ENCODE measurements at places on chromosomes 5 and 9.
A peak's percentile ranks its signal among the peaks of the same experiment; 100 is the strongest.

DNA sequence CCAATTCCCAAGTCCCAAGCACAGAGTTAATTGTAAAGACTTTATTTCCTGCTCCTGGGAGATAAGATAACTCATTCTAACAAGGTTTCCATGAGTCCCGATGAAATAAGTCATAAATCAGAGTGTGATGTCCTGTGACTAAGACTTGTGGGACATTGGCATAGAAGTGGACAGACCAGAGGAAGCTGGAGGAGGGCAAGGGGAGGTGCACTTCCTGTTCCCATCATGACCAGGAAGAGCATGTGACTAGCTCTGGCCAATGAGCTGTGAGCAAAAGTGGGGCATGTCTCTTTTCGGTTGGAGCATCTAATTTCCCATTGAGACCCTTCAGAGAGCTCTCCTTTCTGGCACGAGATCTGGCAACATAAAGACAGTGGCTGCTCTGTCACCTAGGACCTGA lies 100.4 kb downstream of the ZNF354C start:
- no peak for DNase-seq

DNA sequence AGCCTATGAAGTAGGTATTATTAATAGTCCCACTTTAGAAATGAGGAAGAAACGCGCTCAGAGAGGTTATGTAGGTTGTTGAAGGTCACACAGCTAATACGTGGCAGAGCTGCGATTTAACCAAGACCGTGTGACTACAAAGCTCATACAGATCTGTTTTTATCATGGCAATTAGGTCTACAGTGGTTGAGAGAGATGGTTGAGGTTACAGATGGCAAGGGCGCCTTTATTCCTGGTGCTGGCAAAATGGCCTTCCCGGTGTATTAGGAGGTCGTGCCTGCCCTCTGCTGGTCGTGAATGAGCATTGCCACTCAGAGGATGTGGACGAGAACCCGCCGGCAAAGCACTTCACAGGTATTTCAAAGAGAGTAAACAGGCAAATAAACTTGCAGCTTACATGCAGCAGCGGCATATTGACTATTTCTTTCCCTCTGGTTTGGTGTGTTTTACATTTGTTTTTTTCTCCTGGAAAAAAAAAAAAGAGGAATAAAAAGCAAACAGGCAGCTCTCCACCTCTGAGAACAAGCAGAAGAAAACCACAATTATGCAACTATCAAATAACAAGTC lies 65.3 kb upstream of the EGFLAM start:
- DNase-seq, result peak; percentile 47

DNA sequence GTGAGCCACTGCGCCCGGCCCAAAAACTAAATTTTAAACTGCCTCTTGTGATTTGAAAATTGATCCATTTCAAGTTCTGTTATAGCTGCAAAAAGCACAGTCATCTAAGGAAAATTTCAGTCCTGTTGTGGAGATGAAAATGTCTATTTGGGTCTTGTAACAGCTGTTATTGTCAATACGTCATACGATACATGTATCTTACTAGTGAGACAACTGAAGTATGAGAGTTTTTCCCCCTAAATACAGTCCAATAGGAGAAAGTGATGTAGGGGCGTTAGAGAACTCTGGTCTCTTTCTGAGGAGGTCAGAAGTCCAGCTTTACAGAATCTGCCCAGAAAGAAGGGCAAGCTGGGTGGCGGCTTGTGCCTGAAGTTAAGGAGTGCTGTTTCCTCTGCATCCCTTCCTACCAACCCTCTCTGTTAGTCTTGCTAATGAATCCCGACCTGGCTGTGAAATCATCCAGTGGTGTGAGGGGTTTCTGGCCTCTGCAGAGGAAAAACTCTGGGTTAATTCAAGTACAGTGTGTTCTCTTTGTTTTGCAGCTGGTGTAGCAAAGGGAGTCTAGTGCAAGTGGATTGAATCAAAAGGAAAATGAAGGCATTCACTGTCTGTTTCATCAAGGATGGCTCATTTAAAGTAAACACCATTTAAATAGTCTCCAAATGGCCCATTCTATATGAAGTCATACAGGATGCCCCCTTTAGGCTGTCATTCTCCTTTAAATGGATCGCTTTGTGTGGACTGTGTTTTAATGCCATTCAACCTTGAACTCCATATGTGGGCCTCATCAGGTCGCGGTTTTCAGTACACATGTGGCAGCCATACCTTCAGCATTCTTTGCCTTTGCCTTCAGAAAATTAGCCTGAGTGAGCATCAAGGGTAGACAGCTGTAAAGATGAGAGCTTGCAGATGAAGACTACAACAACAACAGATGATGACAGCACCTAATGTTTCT lies 59.0 kb downstream of the AOPEP start:
- no peak for DNase-seq

- DNase-seq, result no peak
Observed at GRCh38 chr9:34197756-34198711, 19.2 kb downstream of the UBAP1 start.

GRCh38 chr9:136013116-136013515 lies 51.9 kb upstream of the UBAC1 start:
- no peak for DNase-seq

DNA sequence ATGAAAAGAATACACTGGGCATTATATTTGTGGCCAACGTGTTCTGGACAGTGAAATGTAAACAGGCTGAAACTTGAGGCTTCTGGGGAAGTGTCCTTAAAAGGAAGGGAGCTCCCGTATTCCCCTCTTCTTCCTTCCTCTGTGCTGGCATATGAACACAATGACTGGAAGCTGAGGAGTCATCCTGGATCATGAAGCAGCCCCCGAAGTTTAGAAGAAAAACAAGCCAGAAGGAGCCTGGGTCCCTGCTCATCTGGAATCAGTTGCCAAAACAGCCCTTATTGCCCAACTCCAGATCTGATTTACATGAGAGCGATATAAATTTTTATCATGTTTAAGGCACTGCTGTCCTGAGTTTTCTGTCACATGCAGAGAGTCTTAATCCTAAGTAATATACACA lies 65.4 kb upstream of the SLC1A1 start:
- DNase-seq, result no peak

- no peak for DNase-seq
Observed at GRCh38 chr5:172150514-172151425, 37.3 kb downstream of the STK10 start.

GRCh38 chr5:170302653-170303501 lies 5.3 kb upstream of the LCP2 start:
- no peak for DNase-seq
